ENCODE measurements at places on chromosomes 12 and 14.

GRCh38 chr14:101797856-101798255, 36.3 kb downstream of the PPP2R5C start:
- DNase-seq, result no peak

DNA sequence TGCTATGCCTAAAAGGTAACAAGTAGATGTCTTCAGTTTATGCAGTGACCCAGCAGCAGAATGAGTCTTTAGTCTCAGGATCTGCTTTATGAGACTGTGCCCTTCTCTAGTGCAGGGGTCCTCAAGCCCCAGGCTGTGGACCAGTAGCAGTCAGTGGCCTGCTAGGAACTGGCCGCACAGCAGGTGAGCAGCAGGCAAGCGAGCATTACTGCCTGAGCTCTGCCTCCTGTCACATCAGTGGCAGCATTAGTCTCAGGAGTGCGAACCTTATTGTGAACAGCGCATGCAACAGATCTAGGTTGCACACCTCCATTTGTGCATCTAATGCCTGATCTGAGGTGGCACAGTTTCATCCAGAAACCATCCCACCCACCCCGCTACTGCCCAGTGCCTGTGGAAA, 38.4 kb downstream of the LRP6 start:
- DNase-seq, result no peak

DNA sequence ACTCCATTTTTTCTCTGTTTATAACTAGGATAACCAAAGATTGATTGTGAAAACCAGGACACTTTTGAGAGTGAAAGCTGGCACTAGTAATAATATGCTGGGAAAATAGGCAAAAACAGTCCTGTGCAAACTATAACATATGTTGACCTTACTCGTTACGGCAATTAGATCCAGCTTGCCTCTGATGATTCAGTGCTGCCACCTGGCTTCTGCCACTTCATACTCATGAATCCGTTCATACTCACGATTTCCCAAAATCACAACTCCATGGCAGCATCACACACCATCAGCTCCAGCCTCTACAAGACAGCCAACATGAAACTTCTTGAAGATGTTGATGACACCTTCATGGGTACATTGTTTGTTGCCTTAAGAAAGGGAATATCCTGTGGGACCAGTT, 49.1 kb upstream of the CAND1 start:
- peak; percentile 1 for DNase-seq

GRCh38 chr12:29158115-29158763, 9.2 kb downstream of the FAR2 start:
- DNase-seq, result no peak

DNA sequence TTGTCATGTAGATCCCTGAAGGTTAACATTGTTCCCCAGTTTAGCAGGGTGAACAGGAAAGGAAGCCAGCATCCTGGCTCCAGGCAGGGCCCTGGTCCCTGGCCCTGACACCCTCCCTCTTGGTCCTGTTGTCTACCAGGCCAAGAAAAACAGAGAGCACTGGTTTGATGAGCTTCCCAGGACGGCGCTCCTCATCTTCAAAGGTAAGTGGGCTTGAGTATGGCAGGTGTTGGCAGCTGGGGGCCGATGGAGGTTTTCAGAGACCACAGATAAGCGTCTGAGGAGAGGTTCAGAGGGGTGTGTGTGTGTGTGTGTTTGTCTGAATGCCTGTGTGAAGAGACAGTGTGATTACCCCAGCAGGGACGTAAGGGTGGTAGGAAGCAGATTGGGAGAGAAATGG, 56.3 kb downstream of the SLC8B1 start:
- DNase-seq, result no peak

DNA sequence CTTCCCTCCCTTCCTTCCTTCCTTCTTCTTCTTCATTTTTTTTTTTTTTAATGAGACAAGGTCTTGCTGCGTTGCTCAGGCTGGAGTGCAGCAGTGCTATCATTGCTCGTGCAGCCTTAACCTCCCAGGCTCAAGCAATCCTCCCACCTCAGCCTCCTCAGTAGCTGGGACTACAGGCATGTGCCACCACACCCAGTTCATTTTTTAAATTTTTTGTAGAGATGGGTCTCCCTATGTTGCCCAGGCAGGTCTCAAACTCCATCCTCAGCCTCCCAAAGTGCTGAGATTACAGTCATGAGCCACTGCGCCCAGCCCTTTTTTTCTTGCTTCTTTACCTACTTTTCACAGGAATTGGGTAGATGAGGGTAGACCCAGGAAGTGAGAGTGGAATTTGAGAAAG, 1.6 kb downstream of the OR10AD1 start:
- DNase-seq, result no peak

DNA sequence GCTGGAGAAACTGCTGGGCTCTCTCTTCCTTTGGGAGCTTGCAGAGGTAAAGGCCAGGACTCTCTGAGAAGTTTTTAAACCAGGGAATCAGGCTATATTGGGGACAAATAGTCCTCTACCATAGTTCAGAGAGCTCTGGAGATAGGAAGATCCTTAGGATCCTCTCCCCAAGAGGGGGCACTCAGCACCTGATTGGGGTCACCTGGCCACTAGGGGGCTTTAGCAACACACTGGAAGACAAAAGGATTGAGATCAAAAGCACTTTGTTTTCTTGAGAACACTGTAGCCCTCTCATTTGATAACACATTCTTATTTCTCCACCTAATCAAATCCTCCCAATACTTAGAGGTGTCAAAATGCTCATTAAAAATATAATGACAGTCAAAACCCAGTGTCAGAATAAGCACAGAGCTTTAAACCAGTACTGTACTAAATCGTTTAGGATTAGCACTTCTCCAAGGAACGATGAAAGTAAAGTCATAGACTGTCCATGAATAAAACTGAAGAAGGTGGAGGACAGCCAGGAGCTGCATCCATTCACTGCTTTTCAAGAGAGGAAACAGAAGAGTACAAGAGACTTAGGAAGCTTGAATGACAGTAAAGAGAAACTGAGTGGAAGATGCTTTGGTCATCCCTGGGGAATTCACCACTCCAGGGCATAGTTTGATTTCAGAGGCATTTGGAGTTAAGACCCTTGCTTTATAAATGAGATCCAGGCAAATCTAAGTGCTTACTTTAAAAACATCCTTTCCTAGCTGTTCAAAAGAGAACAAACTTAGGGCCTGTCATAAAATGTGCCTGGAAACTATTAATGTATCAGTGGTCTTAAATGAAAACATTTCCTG, 26.5 kb downstream of the BMP4 start:
- DNase-seq, result no peak

GRCh38 chr12:70069221-70070105, 173.8 kb upstream of the CNOT2 start:
- peak; percentile 72 for DNase-seq

DNA sequence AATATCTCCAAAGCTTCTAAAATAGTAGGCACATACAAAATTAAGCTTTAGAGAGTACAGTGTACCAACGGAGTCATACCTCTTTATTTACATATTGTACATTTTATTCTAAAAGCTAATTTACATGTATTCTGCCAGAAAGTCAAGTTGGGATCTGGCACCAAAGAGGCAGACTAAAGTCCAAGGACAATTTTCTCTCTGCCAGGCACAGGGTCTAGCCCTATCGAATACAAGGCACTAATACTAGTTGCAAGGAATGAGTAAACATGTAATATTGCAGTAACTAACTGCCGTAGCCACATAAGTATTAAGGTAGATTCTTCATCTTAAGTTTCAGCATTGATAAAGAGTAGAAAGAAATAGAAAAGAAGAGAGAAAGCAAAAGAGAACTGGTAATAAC, 93.9 kb downstream of the RPS6KA5 start:
- DNase-seq, result no peak

DNA sequence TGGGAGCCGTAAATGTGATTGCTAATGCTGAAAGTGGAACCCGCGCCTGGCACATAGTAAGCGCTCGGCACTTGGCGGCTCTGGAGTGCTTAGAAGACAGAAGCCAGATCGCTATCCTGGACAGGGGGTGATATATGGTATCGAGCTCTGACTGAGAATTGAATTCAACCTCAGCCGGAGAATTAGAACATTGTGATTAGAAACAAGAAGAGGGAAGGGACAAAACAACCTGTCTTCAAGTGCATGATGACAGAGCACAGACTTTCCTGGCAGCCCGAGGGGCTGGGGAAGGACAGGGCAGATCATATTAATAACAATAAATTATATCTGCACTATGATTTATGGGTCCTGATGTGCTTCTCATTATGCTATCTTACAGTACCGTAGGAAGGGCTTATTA, 66.9 kb upstream of the TBX3 start:
- no peak for DNase-seq

DNA sequence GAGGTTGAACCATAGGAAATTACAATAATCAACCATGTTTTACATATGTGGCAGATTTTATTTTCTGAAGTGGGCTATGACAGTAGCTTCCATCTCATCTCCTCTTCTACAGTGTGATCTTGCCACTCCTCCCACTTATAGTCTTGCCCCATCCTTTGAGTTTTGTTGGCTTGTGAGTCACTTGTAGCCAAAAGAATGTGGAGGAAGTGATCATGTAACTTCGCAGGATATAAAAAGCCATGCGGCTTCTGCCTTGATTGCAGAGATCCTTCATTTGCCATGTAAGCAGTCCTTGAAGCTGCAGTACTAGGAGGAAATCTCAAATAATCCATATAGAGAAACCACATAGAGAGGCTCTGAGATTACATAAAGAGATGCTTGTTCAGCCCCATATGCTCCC, 13.7 kb upstream of the ZNF84 start:
- no peak for DNase-seq

- peak; percentile 12 for DNase-seq
These were observed 1.9 kb downstream of the MYO1A start for GRCh38 chr12:57047981-57048380.

DNA sequence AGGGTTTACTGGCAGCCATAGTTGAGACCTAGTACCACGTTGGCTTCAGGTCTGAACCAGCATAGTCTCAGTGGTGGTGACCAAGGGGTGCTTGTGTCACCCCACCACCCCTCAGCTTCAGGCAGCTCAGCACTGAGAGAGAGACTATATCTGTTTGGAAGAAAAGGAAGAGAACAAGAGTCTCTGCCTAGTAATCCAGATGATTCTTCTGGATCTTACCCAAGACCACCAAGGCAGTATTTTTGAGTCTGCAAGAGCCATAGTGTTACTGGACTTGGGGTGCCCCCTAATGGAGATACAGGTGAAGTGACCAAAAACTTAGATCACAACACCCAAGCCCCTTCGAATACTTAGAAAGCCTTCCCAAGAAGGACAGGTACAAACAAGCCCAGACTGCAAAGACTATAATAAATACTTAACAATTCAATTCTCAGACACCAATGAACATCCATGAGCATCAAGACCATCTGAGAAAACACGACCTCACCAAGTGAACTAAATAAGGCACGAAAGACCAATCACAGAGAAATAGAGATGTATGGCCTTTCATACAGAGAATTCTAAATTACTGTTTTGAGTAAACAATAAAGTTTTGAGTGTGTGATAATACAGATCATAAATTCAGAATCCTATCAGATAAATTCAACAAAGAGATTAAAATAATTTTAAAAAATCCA, 107.0 kb downstream of the HELB start:
- peak; percentile 86 for DNase-seq

GRCh38 chr12:88717188-88717587, 136.9 kb upstream of the KITLG start:
- no peak for DNase-seq

DNA sequence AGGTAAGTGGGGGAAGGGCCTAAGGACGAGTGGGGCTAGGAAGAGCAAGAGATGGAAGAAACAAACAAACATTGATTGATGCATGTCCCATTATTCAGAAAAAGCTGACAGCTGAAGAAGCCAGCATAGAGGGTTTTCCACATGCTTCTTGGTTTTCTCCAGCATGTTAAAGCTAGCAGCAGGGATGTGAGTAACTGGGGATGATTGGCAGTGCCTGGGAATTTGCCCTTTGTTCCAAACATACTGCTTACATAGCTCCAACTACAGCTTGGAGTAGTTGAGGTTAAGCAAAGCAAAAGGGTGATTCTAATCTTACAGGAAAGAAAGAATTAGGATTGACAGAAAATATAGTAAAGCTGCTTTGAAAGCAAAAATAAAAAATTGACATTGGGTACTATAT, 68.0 kb upstream of the IFNG-AS1 start:
- peak; percentile 11 for DNase-seq

GRCh38 chr14:23644195-23644918, 8.2 kb downstream of the DHRS2 start:
- no peak for DNase-seq

DNA sequence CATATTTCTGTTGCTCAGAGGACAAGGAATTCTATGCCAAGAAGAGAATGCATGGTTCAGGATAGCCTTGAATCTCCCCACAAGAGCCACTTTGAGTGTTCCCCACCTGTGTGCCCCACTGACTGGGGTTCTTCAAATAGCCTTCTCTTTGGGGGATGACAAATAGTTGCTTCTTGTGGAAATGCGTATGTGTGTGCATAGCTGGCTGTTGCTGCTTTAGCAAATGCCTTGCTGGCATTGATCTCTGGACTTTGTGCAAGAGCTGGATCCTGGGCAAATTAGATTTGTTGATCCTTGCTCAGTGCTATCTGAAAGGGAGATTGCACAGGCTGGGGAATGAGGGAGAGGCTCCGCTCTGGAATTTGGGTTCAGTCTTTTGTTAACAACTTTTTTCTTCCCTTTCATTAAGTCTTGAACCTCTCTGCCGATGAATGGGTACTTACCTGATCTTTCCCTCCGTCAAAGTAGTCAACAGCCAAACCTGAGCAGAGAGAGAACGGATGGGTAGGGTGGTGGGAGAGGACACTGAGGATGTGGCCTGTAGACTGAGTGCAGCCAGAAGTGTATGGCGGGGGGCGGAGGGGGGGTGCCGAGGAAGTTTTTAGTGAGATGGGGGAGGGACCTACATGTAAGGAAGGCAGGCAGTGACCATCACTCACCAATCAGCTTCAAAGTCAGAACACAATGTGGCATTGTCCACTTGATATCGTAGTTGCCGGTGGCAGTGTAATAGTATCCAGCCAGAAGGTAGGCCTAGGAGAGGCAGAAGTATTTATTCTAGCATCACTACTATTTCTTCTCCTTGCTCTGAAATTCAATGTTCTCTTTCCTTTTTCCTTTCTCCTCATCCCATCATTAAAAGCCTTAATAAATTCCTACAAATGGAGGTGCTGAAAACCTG, 10.7 kb downstream of the EMG1 start:
- DNase-seq, result no peak

DNA sequence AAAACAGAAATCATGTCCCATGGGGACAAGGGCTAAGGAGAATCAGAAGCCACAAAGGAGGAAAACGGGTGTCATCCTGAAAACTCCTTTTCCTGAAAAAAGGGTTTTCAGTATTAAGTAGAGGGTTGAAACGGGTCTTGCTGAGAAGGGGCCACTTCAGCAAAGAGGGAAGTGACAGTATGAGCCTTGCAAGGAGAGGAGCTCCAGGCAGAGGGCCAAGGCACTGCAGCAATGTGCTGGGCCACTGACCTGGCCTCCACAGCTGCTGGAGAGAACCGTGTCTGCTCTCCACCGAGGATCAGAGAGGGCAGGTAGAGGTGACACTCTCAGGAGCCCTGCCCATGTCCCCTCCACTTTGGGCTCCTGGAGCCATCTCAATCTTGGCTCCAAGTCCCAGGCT, 103.3 kb downstream of the NCOR2 start:
- DNase-seq, result no peak
